Caco-2 (cell line): ENCODE measurements at places on chromosomes 2 and 18.

DNA sequence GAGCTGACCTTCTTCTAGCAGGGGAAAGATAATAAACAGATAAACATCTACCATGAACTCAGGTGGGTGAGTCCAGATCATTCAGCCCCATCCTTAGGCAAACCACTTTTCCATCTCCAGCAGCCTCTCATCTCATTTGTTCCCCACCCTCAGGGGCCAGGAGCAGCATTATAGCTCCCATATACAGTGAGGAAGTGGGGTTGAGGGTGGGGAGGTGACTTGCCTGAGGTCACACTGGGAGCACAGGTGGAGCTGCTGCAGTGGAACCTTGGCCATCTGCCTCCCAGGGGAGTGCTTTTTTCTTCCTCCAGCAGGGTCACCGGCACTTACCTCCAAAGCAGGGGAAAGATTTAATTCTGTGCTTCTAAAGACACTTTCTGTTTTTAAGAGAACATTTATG is 212.5 kb upstream of the SMAD2 start:
- DNase-seq = no peak

- no peak for DNase-seq
Observed at GRCh38 chr2:125855204-125855603, 800.8 kb upstream of the GYPC start.

DNA sequence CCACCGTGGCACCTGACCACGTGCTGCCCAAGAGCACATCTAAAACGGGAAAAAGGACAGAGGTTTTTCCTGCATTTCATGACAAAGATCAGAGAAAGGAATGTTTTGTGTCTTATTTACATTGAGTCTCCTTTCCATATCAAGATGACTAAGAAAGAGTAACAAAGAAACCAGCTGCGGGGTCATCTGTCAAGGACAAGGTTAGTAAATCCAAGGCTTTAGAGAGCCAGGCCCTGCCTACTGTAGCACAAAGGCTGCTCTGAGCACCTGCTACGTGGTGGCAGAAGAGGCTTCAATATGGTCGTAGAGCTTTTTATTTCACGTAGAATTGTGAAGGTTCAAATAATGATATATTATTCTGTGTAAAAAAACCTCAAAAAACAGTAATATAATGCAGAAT is 51.0 kb downstream of the PRELID3A start:
- DNase-seq = no peak

DNA sequence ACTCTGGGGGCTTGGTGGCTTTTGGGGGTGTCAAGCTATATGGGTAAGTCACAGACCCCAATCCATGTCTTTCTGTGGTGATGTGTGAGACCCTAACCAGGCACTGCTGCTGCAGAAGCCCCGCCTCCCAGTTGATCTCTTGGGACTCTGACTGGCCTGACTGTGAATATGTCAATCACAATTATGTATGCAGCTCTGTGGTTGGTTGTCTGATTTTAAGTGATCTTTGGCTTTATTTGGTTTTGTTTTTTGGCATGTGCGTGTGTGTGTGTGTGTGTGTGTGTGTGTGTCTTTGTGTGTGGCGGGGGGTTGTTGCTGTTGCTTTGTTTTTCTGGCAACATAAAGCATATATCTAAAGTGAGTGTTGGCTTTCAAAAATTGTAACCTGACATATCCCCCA is 78.5 kb upstream of the GLS start:
- peak; percentile 45 for DNase-seq

DNA sequence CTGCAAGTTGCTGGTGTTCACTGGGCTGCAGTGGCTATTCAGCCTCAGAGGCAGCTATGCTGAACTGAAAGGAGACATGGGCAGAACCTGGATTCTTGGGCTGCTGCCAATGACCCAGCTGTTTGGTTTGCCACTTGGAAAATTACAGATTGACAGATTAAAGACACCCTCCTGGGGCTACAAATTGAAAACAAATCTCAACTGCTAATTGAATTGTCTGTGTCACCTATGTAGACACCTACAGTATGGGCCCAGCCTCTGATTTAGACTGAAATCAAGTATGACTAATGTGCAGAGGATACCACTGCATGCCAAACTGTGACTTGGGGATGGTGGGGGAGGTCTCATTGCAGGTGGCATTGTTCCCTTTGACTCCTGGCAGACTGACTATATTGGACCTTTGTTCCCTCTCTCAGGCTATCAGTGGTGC is 42.8 kb downstream of the ITSN2 start:
- DNase-seq = no peak

GRCh38 chr2:118580651-118581050 is 266.8 kb downstream of the EN1 start:
- no peak for DNase-seq

DNA sequence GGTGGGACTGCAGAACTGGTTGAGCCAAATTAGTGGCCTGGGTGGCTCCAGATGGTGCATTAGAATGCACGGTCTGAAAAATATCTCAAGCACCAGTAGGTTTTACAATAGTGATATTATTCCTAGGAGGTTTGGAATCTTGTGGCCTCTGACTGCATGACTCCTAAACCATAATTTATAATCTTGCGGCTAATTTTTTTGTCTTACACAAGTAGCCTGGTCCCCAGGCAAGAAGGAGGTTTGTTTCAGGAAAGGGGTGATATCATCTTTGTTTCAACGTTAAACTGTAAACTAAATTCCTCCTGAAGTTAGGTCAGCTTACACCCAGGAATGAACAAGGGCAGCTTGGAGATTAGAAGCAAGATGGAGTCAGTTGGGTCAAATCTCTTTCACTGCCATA is 98.9 kb upstream of the ARL4C start:
- no peak for DNase-seq

- DNase-seq = no peak
Observed at GRCh38 chr2:33062665-33063250, 116.0 kb downstream of the LTBP1 start.

- no peak for DNase-seq
Observed at GRCh38 chr2:235129850-235130249, 178.0 kb downstream of the SH3BP4 start.

GRCh38 chr2:127695491-127696472 is 5.5 kb upstream of the SFT2D3 start:
- no peak for DNase-seq

DNA sequence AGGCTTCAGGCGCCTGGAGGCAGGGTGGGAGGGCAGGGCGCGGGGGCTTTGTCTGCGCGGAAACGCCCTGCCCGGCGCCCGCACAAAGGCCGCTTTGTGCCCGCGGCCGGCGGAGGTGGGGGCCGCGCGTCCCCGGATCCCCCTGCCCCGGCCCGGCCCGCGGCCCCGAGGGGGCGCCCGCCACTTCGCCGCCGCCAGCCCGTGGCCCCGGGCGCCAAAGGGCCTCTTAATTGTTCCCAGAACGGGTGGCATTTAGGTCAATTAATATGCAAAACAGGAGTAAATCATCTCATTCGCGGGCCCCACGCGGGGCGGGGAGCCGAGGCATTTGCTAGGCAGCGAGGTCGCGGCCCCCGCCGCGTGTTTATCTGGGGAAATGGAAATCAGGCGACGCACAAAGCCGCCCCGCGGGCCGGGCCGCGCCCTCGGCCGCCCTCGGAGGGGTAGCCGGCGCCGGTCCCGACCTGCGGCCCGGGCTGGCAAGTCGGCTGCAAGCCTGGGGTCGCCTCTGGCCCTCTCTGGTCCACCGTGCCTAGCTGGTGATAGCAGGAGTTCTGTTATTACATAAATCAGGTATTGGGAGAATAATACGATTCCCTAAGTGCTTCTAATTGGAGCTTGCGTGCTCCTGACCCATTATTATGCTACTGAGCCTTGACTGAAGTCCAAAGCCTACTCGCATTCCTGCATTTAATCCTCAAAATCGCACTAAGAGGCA is 148.2 kb upstream of the GLI2 start:
- DNase-seq = no peak

GRCh38 chr2:113703386-113704299 is 52.8 kb downstream of the SLC35F5 start:
- DNase-seq = peak; percentile 38

DNA sequence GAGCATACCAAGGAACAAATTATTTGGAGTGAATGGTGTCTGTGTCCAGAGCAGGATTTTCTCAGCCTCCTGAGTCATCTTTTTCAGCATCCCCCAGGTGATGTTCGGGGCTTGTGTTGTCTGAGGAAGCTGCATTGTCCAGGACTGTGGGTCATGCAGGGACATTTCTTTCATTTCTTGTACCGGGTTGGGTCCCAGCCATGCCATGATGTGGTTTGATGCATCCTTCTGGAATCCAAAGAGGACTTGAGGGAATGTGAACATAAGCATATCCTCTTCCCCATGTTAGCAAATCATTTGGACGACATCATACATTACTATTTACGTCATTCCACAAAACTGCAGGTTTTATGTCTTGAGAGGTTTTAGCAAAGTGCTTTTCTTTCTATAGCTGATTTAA is 797.8 kb downstream of the CCDC85A start:
- DNase-seq = no peak
